Stimulated activated CD8-positive, alpha-beta memory T cell treated with anti-CD3 and anti-CD28 coated beads, Interleukin-7, amount 100 ng/mL, for 48 hours (primary cell): ENCODE measurements at places on chromosomes 5 and 9.

DNA sequence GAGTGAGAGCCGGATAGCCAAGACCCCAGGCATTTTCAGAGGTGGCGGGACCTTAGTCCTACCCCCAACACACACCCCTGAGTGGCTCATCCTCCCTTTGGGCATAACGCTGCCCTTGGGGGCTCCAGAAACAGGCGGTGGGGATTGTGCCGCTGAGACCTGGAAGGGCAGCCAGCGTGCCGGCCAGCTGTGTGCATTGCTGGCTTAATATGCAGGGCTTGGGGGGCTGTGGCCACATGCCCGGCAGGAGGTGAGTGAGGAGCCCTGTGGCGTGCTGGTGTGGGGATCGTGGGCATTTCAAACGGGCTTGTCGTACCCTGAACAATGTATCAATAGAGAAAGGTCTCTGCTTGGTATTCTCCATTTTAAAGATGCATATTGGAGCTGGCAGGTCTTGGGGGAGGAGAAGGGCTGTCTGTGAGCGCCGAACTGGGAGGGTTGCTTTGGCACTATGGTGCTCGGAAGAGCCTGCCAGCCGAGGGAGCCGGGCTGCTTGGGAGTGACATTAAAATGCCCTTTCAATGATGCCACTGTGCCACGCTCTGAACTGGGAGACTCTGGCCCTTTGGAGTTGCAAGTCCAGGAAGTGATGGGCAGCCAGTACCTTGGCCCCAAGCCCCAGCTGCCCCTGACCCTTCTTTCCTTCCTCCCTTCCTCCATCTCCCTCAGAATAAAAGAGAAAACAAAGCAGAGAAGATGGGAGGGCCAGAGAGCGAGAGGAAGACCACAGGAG, 11.2 kb upstream of the OLFM1 start:
- no peak for DNase-seq

GRCh38 chr5:78211052-78211451, 83.4 kb downstream of the AP3B1 start:
- no peak for DNase-seq

DNA sequence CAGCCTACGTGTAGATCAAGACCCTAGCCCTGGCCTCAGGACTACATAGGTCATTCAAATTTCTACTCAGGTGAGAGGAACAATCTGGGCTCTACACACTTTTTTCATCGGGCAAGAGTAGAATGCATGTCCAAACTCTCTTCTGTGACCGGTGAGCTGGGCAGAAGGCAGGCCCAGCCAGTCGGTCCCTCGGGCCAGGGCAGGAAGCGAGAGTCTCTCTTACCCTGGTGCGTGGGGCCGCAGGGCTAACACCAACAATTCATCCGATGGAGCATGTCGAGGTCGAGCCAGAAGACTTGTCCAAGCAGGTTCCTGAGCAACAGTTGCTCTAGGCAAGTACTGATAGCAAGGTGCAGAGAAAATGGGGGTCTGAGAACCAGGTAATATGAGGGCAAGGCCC, 88.5 kb downstream of the KLHL3 start:
- DNase-seq, result no peak

DNA sequence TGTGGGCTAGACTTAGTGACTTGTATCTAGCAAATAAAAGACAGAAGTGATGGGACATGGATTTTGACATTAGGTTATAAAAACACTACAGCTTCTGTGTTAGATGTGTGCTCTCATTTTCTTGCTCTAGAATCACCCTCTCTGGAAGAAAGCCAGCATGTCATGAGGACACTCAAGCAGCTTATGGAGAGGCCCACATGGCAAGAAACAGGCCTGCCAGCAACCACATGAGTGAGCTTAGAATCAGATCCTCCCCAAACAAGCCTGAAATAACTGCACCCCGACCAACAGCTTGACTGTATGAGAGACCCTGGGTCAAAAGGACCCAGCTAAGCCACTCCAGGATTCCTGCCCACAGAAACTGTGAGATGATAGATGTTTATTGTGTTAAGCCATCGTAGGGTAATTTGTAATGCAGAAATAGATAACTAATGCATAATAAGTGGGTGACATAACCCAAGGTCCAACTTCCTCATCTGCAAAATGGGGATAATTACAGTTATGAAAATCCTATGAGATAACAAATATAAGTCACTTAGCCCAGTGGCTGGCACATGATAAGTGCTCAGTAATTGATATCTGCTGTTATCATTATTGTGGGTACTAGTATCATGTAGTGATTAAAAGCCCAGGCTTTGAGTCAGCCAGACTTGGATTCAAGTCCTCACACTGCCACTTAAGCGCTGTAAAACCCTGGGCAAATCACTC, 86.5 kb downstream of the KLHL3 start:
- DNase-seq, result no peak

DNA sequence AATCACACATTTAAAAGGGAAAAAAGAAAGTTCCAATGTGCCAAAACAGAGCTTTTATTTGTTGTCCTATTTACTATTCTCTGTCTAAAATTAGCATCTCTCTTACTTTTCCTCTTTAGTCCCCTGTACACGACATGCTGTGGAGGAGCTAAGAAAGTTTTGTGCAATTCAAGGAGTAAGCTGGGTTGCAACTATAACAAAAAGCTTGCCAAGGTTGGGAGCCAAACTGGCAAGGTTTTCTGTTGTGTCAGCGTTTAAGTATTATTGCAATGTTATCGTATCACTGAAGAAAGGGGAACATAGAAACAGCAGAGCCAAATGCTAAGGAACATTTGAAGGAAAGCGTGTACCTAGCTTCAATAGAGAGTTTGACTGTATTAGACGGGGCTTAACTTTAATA, 680.8 kb downstream of the CETN3 start:
- DNase-seq, result no peak

DNA sequence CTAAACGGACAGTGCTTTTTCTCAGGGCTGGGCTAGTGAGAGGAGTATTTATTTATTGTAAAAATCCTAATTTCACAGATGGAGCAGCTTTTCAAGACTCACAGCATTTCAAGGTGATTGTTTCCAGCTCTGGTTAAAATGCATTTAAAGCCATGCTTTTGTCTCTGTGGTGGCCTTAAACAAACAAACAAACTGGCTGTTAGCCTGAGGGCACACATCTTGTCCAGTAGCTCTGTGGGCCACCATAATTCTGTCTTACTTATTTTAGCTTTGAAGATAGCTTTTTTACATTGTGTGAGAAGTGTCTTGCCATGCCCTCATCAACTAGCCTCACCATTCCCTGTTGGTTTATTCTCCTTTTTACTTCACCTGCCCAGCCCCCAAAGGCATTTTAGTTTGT, 218.2 kb downstream of the PSAT1 start:
- DNase-seq, result no peak

DNA sequence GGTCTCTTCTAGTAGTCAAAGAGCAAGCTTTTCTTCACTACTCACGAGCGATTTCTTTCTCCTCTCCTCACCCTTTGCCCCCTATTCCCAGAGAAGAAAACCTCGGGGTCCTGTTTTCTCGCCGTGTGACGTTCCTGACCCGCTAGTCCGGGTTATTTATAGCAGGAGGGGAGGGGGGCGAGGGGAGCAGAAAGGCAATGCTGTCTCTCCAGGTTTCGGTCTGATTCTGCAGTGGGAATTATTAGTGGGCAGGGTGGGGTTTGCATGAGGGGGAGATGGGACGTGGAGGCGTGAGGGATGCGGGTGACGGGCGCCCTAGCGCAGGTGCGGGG, 847 bp upstream of the GABRB2 start:
- DNase-seq, result no peak

DNA sequence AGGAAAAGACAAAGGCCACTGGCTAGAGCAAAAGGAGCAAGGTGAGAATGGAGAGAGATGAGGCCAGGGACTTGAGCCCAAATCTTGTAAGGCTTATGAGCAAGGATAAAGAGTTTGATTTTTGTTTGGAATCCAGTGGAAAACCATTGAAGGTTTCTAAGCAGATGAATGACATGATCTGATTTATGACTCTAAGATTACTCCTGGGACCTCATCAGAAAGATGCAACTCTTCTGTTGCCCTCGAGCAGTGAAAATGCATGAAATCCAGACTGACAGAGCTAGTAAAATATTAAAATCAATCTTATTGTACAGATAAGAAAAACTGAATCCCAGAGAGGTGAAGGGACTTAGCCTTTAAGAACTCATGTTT, 677 bp downstream of the MFAP3 start:
- DNase-seq, result no peak

DNA sequence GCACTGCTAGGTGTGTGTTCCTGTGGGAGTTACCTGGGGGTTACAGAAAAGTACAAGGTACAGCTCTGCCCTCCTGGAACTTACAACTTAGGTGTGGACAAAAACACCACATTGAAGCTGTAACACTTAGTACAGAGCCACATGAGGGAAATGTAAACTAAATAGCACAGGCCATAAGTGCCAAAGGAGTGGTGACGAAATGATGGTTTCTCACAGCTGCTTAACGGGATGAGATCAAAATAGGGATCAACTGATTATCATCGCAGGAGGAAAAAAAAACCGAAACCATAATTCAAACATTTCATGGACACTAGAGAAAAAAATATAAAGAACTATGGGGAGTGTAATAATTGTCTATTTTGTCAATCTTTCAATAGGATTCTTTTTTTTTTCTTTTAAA, 5.9 kb downstream of the LIX1 start:
- DNase-seq, result no peak

DNA sequence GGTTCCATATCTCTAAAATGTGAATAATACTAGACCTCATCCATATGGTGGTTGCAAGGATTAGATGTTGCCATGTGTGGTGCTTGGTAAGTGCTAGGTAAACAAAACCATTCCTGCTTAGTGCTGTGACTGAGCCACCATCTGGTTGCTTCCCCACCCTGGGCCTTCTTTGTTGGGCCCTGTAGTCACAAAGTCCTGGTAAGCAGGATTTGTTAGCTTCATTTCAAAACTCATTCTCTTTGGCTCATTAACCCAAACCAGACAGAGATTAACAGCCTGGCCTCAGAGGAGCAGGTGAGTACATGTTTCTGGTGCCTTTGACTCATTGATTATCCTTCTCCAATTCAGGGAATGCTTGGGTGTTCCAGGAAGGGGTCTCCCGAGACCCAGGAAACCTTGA, 240.2 kb downstream of the ARHGAP26 start:
- DNase-seq, result no peak

GRCh38 chr5:32223972-32224609, 50.0 kb upstream of the GOLPH3 start:
- no peak for DNase-seq

DNA sequence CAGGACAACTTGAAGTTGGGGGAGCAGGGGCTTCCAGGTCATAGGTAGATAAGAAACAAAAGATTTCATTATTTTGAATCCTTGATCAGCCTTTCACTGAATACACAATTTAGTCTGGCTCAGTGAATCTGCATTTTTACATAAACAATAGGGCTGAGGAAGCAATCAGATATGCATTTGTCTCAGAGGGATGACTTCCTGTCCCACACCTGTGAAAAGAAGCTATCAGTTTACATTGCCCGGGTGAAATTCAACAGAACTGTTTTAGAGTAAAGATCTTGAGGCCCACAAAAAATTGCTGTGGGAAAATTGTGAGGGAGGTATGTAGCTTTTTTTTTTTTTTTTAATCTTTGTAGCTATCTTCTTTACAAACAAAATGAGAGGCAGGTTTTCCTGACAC, 38.3 kb downstream of the DNAJB5 start:
- DNase-seq, result no peak

DNA sequence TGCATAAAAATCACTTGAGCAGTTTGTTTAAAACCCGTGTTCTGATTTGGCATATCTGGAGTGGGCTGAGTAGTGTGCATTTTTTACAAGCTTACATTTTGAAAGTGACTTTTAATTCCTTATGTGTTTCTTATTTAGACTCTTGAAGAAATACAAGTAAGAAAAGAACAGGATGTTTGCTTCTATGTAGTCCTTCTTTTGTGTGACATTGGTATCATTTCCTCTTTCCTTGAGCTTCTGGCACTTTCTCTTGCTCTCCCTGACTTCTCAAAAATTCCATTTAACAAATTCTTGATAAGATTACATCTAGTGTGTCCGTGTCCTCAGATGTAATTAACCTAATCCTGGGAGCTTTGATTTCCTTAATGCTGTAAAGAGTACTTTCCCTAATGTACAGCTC, 12.5 kb downstream of the GARNL3 start:
- no peak for DNase-seq

GRCh38 chr9:91197232-91198181, 164.2 kb downstream of the AUH start:
- DNase-seq, result no peak

DNA sequence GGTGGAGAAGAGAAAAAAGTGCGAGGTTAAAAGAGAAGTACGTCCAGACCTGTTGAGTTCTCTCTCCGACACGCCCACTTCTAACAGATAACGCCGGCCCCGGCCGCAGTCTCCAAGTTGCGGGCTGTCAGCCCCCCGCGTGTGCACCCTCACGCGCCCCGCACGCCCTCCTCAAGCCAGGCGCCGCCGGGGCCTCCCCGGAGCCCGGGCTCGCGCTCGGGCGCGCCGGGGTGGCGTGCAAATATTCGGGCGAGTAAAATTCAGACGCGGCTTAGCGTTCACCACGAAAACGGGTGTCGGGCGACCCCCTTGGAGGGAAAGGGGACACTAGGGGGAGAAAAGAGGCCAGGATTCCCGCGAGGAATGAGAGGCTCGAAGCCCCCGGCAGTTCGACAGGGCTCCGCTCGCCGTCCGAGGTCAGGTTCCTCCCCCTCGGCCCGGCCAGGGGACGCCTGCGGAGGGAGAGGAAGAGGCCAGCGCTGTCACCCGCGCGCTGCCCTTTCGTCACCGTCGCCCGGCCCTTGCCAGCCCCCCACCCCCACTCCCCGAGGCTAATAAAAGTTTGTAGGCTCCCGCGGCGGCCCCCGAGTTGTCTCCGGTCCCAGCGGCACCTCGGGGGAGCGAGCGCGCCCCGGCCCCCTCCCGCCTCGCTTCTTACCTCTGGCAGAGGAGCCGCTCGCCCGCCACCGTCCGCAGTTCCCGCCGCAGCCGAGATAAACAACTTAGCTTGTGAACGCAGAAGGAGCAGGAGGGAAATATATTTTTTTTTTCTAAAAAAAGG, 743 bp downstream of the NR3C1 start:
- DNase-seq, result no peak

DNA sequence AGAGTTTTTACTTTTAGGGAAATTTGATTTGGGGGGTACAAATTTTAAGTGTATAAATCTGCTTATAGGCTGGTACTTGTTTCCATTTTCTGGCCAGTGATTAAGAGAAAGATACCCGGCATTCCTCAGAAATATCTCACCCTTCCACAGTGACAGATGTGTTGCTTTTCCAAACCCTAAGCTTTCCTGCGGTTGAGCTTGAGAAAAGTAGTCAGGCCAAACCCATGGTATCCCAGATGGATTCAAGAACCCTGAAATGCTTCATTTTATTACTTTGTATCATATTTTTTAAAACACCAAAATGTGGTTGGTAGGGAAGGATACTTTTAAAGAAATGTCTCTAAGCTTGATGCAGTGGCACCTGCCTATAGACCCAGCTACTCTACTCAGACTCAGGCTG, 23.5 kb downstream of the SPTAN1 start:
- no peak for DNase-seq

GRCh38 chr9:81182431-81182830, 506.9 kb downstream of the TLE1 start:
- DNase-seq, result no peak
